AG10803 (cell line): ENCODE measurements at places on chromosomes 3 and 15.

DNA sequence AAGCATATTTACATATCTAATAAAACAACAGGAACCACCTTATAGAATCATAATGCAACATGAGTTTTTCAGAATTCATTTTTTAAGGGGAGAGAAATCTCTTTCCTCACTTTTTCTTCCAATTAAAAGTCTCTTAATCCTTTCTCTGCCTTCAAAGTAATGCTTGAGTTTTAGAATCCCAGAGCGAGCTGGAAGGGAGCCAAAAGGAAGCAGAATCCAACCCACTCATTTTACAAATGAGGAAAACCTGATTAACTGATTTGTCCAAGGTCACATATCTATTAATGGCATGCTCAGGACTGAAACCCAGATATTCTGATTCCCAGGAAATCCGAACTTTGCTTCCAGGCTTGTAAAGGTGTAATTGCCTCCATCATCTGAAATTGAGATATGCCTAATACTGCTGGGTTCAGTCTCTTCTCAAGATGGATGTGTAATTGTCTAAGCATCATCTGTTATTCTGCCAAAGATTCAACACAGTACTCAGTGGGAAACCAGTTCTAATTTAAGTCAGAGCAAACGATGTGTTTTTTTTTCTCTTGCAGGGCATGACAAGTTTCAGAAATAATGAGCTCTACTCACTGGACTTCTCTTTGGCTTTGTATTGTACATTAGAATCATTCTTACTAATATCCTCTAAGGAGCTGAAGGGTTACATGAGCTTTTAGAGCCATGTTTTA, 481.4 kb upstream of the CFAP20DC start:
- no peak for DNase-seq

- peak; percentile 76 for DNase-seq
These were observed 124.4 kb upstream of the FOXB1 start for GRCh38 chr15:59879506-59880265.

GRCh38 chr3:41031401-41031800, 167.9 kb upstream of the CTNNB1 start:
- DNase-seq, result no peak

DNA sequence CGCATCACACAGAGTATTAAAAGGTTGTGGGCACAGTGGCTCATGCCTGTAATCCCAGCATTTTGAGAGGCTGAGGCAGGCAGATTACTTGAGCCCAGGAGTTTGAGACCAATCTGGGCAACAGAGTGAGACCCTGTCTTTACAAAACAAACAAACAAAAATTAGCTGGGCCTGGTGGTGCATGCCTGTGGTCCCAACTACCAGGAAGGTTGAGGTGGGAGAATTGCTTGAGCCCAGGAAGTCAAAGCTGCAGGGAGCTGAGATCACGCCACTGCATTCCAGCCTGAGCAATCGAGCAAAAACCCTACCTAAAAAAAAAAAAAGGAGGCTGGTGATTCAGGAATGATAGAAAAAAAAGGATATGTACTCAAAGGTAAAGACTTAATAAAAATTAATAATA, 28.2 kb upstream of the ST6GAL1 start:
- no peak for DNase-seq

DNA sequence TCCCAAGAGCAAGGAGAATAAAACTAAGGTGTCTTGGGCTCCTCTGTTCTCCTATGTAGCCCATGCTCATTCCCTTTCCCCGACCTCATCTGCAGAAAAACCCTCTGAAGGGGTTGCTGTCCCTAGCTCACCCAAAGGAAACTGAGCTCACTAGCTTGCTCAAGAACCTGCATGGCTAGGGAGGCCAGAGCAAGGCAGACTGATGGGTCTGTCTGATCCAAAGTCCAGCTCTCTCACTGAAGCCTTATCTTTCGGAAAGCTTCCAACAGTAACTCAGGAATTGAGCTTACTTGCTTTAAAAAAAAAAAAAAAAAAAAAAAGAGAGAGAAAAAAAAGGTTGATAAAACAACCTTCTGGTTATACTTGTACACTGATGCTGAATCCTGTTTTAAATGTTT, 141.4 kb upstream of the TOPAZ1 start:
- DNase-seq, result no peak

DNA sequence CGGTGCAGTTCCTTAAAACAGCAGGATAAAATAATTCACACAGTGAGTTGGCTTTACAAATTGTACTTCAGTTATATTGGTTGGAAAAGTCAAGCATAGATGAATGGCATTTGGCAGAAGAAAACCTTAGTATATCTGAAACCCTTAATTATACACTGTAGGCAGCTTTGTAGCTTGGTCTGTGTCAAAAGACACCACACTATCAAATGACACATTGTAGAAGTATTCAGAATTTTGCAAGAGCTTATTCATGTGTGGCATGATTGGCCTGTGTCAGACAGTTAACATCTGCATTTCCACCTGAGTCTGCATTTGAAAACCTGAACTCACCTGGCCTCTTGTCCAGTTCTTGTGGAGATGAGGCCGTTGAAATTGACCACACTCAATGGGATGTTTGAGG, 13.8 kb downstream of the TMEM266 start:
- no peak for DNase-seq

- no peak for DNase-seq
These were observed 56.9 kb downstream of the ROPN1B start for GRCh38 chr3:126025862-126026261.

DNA sequence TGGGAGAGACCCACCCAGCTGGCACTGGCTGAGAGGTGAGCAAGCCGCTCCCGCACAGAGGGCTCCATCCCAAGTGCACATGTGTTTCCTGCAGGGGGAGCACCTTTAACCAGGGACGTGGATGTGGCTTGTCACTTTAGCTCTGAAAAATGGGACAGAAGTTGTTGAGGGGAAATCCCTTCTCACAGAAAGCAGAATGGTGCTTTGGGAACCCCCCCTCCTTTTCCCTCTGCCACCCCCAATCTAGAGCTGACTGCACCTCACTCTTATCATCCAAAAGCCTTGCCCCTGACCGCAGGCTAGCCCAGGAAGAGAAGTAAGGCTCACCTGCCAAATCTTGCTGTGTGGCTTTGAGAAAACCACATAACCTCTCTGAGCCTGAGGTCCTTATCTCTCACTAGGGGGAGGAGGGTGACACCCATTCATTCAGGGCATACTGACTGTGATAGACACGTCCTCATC, 77.9 kb downstream of the RPN1 start:
- DNase-seq, result no peak

- no peak for DNase-seq
These were observed 26.6 kb downstream of the CLDN18 start for GRCh38 chr3:138036572-138036971.

GRCh38 chr3:38551026-38551832, 55.1 kb downstream of the EXOG start:
- no peak for DNase-seq

GRCh38 chr3:60064210-60065178, 1014.7 kb upstream of the CFAP20DC start:
- peak; percentile 51 for DNase-seq

DNA sequence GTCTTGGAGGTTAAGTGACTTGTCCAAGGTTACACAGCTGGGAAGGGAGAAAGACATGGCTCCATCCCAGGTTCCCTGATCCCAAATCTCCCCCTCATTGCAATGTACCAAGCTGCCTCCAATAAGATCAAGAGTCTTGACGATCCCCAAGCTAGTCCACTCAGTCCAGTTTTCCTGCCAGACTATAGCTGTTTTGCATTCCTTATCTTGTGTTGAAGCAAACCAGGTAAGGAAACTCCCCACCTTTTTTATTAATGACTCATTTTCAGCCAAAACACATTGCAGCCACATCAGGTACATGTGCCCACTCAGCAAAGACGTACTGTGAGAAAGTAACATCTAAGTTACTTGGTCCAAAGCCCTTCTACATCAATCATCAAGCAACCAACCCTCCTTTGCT, 41.9 kb downstream of the LIPC start:
- DNase-seq, result peak; percentile 83

DNA sequence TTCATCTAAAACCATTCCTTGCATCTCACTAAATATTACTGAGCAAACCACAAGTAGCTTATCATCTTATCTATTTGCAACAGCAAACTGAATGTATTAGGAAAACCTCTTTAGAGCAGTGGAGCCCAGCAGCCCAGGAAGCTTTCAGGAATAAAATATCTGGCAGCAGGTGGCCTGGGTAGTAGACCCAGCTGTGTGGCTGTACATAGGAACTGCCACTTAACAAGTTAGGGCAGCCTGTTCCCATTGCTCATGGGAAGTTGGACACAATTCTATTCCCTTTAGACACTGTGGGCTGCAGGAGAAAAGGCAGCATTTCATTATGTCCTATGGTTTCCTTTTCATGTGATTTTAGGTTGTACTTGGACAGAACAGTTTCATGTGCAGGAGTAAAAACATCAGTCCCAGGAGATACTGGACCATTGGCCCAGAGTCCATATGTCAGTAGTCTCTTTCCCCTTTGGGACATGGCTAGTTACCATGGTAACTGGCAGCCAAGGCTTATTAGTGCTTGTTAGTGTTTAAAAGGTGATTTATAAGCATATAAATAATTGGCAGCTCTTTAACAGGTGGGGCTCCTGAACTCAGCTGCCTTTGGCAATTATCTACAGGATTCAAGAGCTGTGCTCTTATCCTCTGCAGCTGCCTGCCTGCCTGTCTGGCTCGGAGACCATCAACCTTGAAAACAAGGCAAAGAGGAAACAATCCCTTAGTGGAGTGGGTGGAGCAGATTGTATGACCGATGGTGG, 28.9 kb upstream of the LSAMP start:
- DNase-seq, result no peak

GRCh38 chr3:57935539-57935938, 72.7 kb upstream of the FLNB start:
- DNase-seq, result no peak

- peak; percentile 42 for DNase-seq
These were observed 32.8 kb upstream of the MRPL3 start for GRCh38 chr3:131535596-131535995.

GRCh38 chr3:11671648-11672100, 28.0 kb upstream of the VGLL4 start:
- DNase-seq, result peak; percentile 95

GRCh38 chr15:83918011-83918410, 264.1 kb downstream of the ADAMTSL3 start:
- DNase-seq, result no peak

DNA sequence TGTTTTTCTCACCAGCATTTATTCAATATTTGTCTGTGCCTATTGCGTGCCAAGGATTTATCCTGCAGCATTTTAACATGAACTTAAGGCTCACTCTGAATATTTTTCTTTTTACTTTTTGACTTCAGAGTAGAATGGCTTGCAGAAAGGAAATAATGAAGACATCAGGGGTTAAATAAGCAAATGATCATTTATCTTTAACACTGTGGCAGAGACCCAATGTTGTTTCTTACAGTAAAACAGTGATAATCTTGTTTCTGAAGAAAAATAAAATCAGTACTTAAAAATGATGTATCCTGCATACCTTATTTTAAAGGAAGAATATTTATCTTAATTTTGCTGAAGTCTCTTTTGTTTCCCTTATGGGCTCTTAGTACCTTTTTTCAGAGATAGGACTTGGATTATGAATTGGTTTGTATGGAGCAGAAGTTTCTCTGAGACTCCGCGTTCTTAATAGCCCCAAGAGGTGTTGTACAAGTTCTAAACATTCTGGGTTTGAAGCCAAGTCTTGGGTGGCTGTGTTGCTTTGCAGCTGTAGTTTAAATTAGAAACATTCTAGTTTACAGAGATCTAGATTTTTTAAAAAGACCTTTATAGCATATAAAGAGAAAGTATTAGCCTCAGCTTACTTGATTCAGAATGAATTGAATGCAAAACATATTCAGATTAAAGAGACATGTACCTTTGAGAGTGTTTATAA, 40.5 kb downstream of the COL6A6 start:
- no peak for DNase-seq

DNA sequence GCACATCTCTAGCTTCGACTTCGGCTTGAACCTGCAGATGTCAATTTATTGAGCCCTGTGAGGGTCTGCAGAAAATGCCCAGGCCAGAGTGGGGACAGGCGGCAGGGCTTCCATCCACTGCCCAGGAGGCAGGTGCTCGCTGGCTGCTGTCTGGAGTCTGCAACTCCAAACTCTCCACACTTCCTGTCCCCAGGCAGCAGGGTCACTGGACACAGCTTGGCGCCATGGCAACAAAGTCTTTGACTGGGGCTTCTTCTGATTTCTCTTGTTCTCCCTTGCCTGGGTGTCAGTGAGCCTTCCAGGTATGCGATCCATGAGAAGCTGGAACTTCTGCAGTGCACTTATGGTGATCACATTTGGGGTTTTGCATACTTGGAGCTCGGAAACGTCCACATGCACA, 33.5 kb downstream of the SV2B start:
- no peak for DNase-seq

DNA sequence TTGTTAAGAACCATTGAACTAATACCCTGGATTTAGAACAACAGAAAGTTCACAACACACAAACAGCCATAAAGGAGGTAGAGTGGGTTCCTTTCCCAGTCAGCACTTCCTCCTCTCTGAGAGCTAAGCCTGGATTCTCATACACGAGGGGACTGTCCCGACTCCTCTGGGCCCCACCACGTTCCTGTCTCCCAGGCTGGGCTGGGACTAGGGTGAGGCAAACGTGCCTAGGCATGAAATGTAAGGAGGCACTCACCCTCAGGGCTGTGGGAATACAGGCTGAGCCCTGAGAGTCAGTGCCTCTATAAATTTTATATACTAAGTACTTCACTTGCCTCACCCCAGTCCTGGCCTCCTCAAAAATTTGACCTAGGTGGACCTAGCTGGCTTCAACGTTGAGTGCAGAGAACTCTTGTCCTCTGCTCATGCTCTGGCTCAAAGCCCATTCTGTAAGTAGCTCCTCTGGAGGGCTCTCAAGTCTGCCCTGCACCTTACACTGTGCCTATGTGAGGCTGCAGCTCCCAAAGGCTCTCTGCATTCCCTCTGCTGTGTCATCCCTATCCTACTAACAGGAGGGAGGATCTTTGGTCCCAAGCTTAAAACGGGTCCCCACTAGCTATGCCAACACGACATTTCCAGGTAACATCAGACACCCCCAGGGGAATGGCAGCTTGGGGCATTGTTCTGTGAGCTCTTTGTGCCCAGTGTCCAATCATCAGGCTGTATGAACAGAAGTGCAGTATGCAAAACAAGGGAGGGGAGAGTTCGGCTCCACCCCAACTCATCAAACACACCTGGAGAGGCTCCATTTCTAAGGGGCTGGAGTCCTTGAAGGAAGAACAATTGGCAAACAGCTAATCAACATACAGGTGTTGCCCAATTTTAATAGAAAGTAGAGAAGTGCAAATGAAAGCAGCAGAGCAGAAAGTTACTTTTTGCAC, 233.2 kb downstream of the RPLP1 start:
- no peak for DNase-seq

GRCh38 chr15:101025896-101026631, 106.9 kb downstream of the LRRK1 start:
- no peak for DNase-seq

GRCh38 chr3:8189051-8189450, 312.6 kb upstream of the LMCD1 start:
- no peak for DNase-seq

- DNase-seq, result peak; percentile 46
These were observed 43.4 kb downstream of the HLTF start for GRCh38 chr3:149042789-149043386.

DNA sequence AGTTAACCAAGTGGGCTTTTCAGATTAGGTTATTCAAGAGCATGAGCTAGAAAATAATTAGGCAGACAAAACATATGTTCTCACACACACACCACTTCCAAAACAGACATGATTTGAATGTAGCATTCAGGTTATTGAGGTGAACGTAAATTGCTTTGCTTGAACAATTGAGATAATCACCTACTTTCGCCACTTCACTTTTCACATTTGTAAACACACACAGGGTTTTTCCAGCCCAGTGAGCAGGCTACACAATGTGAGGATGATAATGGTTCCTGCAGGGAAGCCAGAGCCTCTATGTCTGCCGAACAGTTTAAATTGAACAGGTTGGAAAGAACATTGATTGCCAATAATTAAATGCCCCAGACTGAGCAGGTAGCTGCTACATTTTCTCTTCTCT, 560.8 kb downstream of the OCA2 start:
- no peak for DNase-seq
